ENCODE measurements at places on chromosomes 3 and 15.

- DNase-seq, result no peak
These were observed 31.3 kb downstream of the TKT start for GRCh38 chr3:53224536-53224935.

- DNase-seq, result no peak
These were observed 68.0 kb downstream of the DIPK2A start for GRCh38 chr3:144039661-144040060.

GRCh38 chr15:70852501-70853317 lies 1.2 kb downstream of the LARP6 start:
- no peak for DNase-seq

DNA sequence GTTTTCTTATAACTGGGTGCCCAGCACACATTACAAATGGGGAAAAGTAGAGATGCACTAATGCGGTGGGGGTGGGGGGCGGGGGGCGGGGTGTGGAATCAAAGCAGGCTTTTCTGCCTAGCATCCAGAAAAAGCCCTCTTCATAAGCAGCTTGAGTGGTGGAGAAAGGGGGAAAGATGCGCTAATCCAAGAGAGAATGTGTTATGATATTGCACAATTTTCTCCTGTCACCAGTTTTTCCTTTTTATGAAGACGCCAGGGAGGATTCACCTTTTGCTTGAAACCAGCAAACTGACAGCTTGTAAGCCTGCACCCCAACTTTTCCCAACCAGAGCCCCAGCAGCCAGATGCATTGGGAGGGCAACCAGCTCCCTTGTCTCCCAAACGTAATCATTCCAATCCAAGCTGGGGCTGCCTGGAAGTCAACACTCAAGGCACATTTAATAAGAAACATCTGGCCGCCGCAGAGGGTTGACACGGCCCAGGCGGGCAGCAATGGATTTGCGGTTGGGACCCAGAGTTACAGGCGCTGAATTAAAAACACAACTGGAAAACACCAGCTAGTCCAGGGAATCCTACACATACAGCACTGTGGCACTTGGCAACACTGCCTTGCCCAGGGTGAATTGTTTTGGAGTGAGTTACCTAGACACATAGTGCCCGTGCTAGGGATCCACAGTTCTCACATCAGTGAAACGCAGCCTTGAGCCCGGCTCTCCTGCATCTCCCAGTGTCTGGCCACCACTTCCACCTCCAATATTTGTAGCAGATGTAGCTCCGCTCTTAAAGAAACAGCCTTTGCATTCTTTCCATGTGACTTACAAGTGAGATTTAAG lies 218.5 kb upstream of the PRICKLE2 start:
- no peak for DNase-seq

DNA sequence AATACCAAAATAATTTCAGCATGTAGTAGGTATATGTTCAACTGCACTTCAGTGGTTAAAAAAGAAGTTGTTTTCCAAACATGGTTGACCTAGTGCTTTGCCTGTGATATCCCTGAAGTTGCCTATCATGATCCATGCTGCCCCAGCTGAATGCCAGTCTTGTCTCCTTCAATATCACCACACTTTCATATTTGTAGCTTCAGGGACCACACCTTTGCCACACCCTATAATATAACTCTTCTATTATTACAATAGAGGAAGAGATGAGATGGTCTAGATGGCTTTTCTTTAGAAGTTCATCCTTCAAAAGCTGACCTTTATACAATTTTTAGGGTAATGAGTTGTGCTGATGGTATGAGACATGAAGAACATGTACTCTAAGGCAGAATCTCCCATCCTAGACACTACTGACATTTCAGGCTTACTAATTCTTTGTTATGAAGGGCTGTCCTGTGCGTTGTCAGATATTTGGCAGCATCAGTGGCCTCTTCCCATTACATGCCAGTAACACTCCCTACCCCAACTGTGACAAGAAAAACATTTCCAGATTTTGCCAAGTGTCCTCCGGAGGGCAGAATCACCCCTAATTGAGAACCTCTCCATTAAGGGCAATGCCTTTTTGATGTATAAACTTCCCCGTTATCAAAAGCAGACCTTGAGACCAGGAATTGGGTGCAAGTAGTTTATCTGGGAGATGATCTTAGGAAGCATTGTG lies 76.2 kb upstream of the PLCL2 start:
- no peak for DNase-seq

- no peak for DNase-seq
These were observed 86.6 kb downstream of the GAP43 start for GRCh38 chr3:115709931-115710330.

DNA sequence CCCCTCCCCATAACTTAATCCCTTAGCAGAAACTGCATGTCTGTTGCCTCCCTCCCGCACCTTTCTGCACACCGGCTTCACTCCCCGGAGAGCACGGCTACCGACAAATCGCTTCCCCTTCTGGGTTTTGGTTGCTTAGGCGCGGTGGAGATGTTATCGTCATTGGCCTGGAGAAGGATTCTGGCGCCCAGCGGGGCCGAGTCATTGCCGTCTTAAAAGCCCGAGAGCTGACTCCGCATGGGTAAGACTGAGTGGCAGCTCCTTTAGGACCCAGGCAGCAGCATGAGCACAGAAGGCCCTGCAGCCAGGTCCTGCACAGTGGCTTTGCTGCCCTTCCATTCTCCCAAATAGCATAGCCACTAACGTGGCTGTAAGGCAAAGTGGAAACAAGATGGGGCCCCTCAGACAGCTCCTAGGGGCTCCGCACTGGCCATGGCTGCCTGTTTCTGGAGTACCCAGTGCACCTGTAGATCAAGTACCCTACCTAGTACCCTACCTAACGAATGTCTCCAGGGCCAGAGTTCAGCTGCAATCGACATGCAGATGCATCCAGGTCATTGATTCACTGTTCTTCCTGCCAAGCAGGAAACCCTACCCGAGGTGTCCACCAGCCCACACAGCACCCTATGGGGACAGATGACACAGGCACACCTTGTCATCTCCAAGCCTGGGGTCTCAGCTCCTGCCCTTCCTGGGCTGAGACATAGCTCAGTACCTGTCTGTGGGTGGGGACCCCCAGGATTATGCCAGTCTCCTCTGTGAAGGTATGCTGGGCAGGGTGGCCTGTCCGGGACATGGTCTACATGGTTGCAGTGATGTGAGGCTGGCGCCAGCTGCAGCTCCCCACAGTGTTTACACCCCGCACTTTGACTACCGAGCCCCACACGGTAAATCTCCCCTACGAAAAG lies 147.6 kb downstream of the LRRK1 start:
- no peak for DNase-seq

- peak; percentile 86 for DNase-seq
These were observed at the start of gene RPL39L for GRCh38 chr3:187139126-187139894. TSS of gene RPL39L (minus strand) at chr3:187139496. CDS start at chr3:187121300, 18,196 bp downstream.

GRCh38 chr15:41990243-41990605 lies 17.9 kb upstream of the EHD4 start:
- DNase-seq, result no peak

GRCh38 chr3:49124203-49124602 lies 3.6 kb upstream of the USP19 start:
- DNase-seq, result no peak

DNA sequence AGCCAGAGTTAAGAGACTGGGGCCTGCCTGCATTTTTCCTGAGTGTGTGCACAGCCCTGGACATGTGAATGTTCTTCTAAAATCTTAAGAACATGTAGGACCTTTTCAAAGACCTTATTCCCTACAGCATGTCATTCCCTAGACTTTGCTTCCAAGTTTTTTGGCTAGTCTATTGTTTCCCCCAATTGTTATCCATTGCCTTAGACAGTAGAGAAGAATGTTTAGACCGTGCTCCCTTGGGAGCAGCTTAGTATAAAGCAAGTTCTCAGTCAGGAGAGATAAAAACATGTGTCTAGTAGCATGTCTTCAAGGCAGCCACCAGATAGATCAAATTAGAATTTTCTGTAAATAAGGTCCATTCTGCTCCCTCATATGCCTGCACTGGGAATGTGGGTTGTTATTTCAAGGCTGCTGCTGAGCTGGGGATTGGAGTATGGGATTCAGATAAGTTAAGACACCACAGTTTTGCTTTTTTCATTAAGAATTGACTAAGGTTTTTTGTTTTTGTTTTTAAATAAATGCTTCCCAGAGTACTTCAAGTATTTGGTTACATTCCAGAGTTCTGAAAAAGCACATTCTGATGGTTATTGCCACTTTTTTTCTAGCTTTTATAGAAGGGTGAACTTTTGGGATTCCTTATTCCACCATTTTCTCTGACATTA lies 246.7 kb downstream of the RORA start:
- DNase-seq, result no peak

- no peak for DNase-seq
These were observed 53.3 kb downstream of the AAGAB start for GRCh38 chr15:67201136-67201535.

DNA sequence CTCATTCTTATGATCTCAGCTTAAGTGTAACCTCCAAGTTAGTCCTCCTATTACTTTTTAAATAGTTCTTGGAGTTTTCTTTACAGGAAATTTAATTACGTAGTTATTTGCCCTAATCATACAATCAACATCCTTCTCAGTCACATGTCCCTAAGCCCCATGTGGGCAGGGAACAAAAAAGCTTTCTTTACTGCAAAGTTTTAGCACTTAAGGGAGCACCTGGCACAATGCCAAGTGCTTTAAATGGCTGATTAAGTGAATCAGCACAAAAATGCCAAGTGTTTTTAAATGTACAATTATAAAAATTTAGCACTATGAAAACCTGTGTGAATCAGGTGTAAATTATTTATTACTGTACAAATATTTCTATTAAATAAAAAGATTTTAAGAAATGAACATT lies 445.3 kb downstream of the C3orf38 start:
- no peak for DNase-seq

- no peak for DNase-seq
These were observed 853.7 kb downstream of the MCTP2 start for GRCh38 chr15:95085056-95085455.

- no peak for DNase-seq
These were observed 23.8 kb downstream of the EFCAB12 start for GRCh38 chr3:129404610-129405009.

GRCh38 chr15:28930476-28931291 lies 44.9 kb downstream of the APBA2 start:
- no peak for DNase-seq

DNA sequence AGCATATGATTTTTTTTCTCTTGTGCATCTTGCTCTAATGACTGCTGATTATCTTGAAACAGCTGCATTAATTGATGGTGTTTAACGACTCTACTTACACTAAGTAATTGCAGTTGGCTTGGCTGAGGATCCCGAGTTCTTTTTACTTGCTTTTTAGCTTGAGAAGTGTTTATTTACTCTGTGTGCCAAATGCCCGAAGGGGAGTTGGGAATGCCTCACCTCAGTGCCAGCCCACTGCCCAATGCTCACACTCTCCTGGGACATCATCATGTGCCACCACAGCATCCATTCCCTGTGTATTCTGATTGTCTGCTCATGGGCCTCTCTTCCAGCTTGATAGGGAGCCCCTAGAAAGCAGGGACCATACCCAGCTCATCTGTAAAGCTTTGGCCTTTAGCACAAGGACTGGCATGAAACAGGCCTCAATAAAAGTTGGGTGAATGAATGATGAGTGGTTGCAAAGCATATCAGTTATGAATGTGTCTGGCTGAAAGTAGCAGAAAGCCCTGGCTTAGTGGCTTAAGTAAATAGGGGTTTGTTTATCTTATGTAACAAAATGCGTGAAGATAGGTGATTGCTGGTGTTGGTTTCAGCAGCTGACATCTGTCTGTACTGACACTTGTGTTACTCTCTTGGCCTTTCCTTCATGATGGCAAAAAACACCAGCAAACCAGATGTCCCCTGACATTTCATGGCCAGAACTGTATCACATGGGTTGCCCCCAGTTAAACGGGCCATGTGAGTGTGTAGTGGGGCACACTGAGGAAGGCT lies 8.1 kb downstream of the PXYLP1 start:
- no peak for DNase-seq

GRCh38 chr3:108035751-108036150 lies 55.1 kb downstream of the CD47 start:
- DNase-seq, result no peak

GRCh38 chr15:67340630-67341029 lies 86.0 kb downstream of the IQCH start:
- no peak for DNase-seq

DNA sequence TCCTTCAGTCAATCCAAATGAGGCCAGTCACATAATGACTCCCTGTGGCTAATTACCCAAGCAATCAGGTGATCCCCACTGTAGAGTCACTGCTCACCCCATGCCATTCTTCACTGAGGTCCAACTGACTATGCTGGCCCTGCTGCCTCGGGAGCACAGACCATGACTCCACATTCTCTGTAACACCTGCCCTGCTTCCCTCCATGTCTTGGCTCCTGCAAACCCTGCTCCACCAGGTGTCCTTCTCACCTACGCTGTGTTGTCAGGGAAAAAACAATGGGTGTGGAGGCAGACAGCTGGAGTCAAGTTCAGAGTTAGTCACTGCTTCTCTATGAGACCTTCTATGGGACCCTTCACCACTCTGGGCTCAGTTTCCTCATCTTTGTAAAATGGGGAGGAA lies 6.1 kb upstream of the SFMBT1 start:
- no peak for DNase-seq

GRCh38 chr3:112593258-112593657 lies 31.4 kb downstream of the SLC35A5 start:
- DNase-seq, result no peak

GRCh38 chr3:17942856-17943255 lies 200.4 kb upstream of the TBC1D5 start:
- DNase-seq, result no peak

DNA sequence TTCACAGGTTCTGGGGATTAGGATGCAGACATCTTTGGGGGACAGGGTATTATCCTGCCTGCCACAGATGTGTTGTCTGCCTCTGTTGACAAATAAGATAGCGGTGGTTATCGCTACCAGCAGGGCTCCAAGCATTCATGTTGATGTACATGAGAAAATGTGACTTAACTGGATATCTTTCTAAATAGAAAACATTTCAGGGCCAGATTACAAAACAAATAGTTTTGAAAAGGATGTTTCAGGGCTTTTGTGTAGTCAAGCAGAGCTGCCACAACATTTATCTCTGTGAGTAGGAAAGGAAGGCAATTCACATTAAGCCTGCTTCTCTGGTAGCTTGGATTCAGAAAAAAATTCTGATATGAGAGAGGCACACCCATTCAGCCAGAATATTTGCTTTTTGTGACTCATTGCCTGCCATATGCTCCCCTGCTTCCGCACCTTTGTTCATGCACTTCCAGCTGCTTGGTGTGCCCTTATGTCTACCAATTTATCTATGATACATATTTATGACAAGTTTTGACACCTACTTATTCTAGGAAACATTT lies 22.8 kb downstream of the PLS1 start:
- no peak for DNase-seq

GRCh38 chr3:127731546-127732289 lies 59.0 kb downstream of the ABTB1 start:
- DNase-seq, result no peak

GRCh38 chr3:64184621-64185020 lies 40.6 kb downstream of the PRICKLE2 start:
- DNase-seq, result no peak

GRCh38 chr15:52078197-52078875 lies 34.2 kb downstream of the BCL2L10 start:
- no peak for DNase-seq

- DNase-seq, result peak; percentile 48
These were observed at the start of gene CAND2 for GRCh38 chr3:12796171-12797123. TSS of gene CAND2 (plus strand) at chr3:12796680. CDS start at chr3:12796721, 41 bp downstream.

- no peak for DNase-seq
These were observed 230.8 kb downstream of the CGGBP1 start for GRCh38 chr3:87828046-87828445.

Data from neural crest cell (in vitro differentiated cells).